Right lobe of liver (tissue), 6 donors: ENCODE measurements at places on chromosomes 5 and 9. TPM values are rescaled to one million over a fixed set of nuclear protein-coding genes. Genes with fewer than 3 reads are reported as not detected.
A peak's percentile ranks its signal among the peaks of the same experiment; 100 is the strongest.

- DNase-seq = no peak
- H3K27ac ChIP-seq = no peak overlapping the region
- H3K27me3 ChIP-seq = no peaks in the 10 kb centered on the region
- no peaks in the 10 kb centered on the region for H3K36me3 ChIP-seq
- H3K4me1 ChIP-seq = no peaks in the 10 kb centered on the region
- H3K4me3 ChIP-seq = no peak overlapping the region
Measured at GRCh38 chr9:90851444-90851843, 49.8 kb downstream of the SYK start.

DNA sequence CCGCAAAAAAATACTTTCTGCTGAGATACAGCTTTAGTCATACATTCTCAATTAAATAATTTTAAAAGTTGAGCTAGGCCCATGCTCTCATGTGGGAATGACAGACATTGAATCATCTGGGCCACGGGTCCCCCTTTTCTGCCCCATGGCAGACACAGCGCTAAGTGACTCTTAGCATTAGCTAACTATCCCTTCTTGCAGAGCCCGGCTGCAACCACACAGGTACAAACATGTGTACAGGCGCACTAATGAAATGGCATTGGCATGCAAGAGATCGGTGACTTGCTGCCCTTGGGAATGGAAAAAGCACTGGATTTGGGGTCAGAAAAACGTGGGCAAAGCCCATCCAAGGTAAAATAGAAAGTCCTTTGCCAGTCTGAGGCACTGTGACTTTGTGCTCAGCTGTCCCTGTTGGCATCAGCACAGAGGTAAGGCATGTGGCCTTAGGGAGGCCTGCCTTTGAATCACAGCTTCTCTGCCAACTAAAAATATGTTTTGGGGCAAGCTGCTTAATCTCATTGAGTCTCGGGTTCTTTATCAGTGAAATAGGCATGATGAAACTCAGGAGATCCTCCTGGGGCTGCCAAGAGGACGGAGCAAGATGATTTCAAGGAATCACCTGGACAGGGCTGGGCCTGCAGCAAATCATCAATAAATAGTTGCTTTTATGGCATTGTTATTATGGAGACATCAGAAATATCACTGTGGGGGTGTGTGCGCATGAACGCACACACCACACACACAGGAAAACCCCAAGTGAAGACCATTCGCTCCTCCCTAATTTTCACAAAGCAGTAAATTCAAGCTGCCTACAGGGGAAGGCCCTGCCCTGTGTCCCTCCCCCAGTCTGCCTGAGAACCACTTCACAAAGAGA, 54.2 kb downstream of the WHRN start:
- no peak overlapping the region for H3K4me3 ChIP-seq
- no peak overlapping the region for H3K27ac ChIP-seq
- DNase-seq = no peak
- H3K36me3 ChIP-seq = no peaks in the 10 kb centered on the region

ZNF454 gene
- total RNA-seq = 0.27 TPM

- no peaks in the 10 kb centered on the region for H3K36me3 ChIP-seq
- no peak overlapping the region for H3K4me3 ChIP-seq
- H3K27me3 ChIP-seq = no peaks in the 10 kb centered on the region
- no peaks in the 10 kb centered on the region for H3K4me1 ChIP-seq
- no peak overlapping the region for H3K27ac ChIP-seq
Measured at GRCh38 chr9:4050916-4051315, 249.0 kb downstream of the GLIS3 start.

GRCh38 chr5:170861917-170862766, at the start of gene RANBP17:
TSS of gene RANBP17 (plus strand) at chr5:170862018.
- no peaks in the 10 kb centered on the region for H3K4me1 ChIP-seq
- peak; percentile 47 for DNase-seq
- H3K4me3 ChIP-seq = peak within 1 kb of the TSS; percentile 68
- no peaks in the 10 kb centered on the region for H3K27me3 ChIP-seq
- no peaks in the 10 kb centered on the region for H3K36me3 ChIP-seq
- peak within 1 kb of the TSS; percentile 23 for H3K27ac ChIP-seq

PAPPA gene
- 0.50 TPM for total RNA-seq

DNA sequence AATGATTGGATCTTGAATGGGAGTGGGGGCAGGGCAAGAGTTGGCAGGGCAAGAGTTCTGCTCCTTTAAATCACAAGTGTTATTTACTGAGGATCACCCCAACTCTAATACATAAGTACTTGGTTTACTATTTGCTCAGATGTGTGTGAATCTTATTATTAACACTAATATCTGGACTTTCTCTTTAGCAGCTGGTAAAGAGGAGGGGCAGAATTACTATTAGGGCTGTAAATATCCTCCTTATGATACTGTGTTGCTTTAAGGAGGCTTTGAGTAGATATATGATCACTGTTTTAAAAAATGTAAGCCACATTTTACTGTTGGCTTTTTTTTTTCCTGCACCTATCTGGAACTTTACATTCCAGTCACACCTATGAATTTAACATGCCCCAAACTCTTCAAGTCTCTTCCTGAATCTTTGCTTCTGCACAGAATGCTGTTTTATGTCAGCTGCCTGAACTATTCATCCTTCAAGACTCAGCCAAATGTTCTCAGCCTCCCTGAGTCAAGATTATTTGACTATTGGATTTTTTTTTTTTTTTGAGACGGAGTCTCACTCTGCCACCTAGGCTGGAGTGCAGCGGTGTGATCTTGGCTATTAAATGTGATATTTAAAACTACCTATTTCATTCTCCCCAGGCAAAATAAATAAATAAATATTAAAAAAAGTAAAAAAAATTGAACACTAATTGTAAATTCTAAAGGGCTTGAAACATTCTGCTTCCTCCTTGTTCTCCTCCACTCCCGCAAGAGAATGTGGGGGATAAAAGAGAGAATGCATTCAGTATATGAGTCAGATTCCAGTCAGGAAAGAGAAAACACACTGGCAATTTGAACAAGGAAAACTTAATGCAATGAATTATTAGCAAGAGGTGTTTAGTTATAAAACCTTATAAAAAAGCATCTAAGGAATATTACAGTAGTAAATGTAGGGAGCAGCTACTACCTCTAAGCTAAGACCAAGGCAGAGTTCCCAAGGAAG, 99.3 kb downstream of the FOCAD start:
- no peak overlapping the region for H3K4me3 ChIP-seq
- no peaks in the 10 kb centered on the region for H3K4me1 ChIP-seq
- H3K27me3 ChIP-seq = no peaks in the 10 kb centered on the region
- H3K27ac ChIP-seq = no peak overlapping the region
- no peak for DNase-seq

DNA sequence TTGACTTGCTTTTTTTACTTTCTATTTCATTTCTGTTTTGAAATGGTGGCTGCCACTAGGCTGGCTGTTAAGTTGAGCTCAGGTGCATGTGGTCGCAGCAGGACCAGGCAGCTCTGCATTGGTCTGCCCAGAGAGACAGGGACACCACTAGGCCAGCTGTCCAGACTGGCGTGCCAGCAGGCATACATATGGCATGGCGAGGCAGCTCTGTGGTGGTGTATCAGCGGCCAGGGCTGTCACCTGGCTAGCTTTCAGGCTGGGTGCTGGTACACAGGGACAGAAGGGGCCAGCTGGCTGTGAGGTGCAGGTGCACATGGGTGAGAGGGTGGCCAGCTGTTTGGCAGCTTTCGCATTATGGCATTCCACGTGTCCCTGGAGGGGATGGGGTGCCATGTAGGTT, 654.0 kb upstream of the ACO1 start:
- H3K27ac ChIP-seq = no peak overlapping the region
- DNase-seq = no peak
- H3K36me3 ChIP-seq = no peaks in the 10 kb centered on the region
- H3K4me1 ChIP-seq = no peaks in the 10 kb centered on the region
- H3K4me3 ChIP-seq = no peak overlapping the region
- no peaks in the 10 kb centered on the region for H3K27me3 ChIP-seq

CCDC192 gene
- total RNA-seq = not detected

GPBP1 gene
- total RNA-seq = 22.3 TPM

WNT8A gene
- total RNA-seq = not detected

DNA sequence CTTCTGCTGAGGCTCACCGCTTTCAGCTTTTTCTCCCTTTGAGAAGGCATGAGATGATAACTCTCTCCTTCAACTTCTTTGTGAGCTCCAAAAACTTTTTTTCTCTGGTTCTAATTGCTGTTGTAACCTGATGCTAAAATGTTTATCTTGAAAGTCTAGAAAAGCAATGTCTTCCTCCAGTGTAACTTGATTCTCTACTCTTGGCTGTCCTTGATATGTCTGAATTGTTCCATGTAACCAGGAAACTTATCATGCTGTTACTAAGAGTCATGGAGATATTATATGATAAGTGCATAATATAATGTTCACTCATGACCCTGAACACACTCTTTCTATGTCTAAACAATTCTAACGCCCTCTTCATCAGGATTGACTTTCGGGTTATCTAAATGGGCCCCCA, 128.0 kb upstream of the ABCA1 start:
- H3K27me3 ChIP-seq = no peaks in the 10 kb centered on the region
- H3K4me3 ChIP-seq = no peak overlapping the region
- DNase-seq = no peak
- no peak overlapping the region for H3K27ac ChIP-seq

GRCh38 chr9:129176701-129177442, 1.2 kb downstream of the IER5L start:
- H3K4me3 ChIP-seq = peak overlapping the region; percentile 82
- peak; percentile 68 for DNase-seq
- no peaks in the 10 kb centered on the region for H3K27me3 ChIP-seq

GCNT4 gene
- total RNA-seq = 1.7 TPM

GRCh38 chr9:130191749-130192120, 19.5 kb downstream of the NCS1 start:
- no peak overlapping the region for H3K27ac ChIP-seq
- H3K4me3 ChIP-seq = no peak overlapping the region
- H3K36me3 ChIP-seq = no peaks in the 10 kb centered on the region

DNA sequence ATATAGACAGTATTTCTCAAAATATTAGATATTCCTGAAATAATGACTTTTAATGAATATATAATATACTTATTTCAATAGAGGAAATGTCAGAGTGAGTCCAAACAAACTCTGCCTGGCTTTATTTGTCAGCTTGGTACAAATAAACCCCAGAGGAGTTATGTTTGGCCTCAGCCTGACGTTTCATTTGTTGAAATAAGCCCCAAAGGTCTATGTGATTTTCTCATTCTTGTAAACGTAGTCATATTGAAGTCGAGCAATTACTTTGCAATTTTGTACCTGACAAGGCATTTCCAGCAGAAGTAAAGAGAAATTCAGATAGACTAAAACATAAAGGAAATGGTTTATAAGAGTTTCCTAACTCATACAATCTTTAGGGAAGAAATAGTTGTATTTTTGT, 57.9 kb downstream of the MCCC2 start:
- H3K27me3 ChIP-seq = no peaks in the 10 kb centered on the region
- H3K4me3 ChIP-seq = no peak overlapping the region
- peaks cover 58% of the 10 kb centered on the region for H3K36me3 ChIP-seq
- DNase-seq = no peak
- H3K4me1 ChIP-seq = no peaks in the 10 kb centered on the region

DNA sequence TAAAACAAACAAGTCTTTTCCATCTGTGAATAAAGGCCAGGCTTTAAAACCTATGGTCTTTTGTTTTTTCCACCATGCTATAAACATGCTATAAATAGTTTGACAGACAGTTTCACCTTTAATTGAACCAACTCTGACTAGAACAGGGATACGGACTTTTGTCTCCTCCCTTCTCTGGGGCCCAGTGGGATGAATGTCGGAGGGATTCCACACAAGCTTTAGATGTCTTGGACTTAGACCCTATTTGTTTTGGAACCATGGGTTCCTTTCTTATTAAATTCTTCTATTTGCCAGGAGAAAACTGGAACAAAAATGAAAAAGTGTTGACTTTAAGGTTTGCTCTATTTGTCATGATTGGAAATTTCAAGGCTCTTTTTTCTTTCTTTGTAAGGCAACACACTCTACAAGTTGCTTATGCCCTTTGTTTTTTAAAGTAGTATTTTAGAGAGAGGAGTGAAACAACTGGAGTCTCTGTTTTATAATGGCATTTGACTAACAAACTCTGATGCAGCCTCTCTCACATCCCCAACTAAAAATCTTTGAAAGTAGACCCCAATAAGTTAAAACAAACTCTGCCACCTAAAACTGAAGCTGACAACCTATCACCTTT, 145.3 kb downstream of the MLLT3 start:
- no peak overlapping the region for H3K27ac ChIP-seq
- no peak for DNase-seq
- no peaks in the 10 kb centered on the region for H3K4me1 ChIP-seq
- no peaks in the 10 kb centered on the region for H3K27me3 ChIP-seq
- H3K36me3 ChIP-seq = no peaks in the 10 kb centered on the region
- no peak overlapping the region for H3K4me3 ChIP-seq

NINJ1 gene
- total RNA-seq = 99.6 TPM

SNX18 gene
- 20.9 TPM for total RNA-seq

EFNA5 gene
- total RNA-seq = 1.4 TPM

DNA sequence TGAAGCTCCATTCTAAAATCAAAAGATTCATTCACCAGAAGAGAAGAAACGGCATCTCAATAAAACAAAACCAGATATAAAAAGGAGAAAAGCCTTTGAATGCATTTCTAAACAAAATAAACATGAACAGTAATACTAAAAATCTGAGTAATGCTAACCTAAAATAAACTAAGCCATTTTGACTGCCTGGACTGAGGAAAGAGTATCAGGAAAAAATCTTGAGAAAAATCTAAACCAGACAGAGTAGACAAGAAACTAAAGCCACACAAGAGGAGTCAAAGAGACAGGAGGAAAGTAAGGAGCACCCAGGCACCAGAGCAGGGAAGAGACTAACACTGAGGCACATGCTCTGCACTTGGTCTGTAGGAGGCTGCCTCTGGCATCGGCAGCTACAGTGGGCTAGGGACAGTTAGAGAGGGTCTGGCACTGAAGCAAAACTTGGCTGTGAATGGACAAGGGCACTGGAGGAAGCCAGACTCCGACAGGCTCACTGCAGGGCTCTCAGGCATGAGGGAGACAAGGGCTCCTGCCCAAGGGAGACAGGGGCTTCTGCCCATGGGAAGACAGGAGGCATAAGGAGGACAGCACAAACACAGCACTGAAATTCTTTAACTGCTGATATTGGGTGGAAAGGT, 50.2 kb downstream of the DROSHA start:
- DNase-seq = no peak
- no peaks in the 10 kb centered on the region for H3K36me3 ChIP-seq
- H3K4me1 ChIP-seq = no peaks in the 10 kb centered on the region
- no peak overlapping the region for H3K4me3 ChIP-seq
- H3K27me3 ChIP-seq = no peaks in the 10 kb centered on the region

ELAVL2 gene
- total RNA-seq = not detected

COL23A1 gene
- total RNA-seq = 1.2 TPM
